ENCODE measurements at places on chromosomes 2 and 18. TPM values are rescaled to one million over a fixed set of nuclear protein-coding genes. Genes with fewer than 3 reads are reported as not detected.
A peak's percentile ranks its signal among the peaks of the same experiment; 100 is the strongest.

DNA sequence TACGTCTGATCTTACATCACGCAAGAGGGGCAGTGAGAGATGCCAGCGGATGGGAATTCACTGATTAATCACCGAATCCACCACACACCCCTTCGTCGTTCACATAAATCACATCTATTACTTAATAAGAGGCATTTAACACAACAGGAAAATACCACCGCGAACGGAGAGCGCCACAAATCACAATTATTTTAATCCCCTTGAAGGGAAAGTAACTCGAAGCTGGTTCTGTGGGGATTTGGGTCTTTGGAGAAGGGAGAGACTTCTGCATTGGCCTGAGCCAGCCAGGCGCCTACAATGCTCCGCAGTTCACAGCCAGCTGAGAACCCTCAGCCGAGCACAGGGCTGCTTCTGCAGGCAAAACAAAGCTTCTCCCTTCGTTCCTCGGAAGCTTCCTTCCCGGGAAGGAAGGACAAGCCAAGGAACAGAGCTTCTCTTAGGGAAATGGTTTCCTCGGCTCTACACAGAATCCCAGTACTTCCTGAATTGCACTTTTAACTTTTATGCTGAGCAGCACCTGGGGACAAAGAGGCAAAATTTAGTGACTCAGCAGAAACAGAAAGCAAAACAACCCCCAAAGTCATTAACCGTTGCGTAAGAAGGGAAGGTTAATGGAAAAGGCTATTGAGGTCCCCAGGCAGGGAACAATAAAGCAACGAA is at the start of gene LRP1B:
Gene LRP1B (minus strand): TSS at position 7 of the 660 bp plus-strand sequence. CDS start 287 bp downstream, outside the sequence.
- DNase-seq: peak; percentile 46

The VIL1 gene
- 18.3 TPM for polyA plus RNA-seq

DNA sequence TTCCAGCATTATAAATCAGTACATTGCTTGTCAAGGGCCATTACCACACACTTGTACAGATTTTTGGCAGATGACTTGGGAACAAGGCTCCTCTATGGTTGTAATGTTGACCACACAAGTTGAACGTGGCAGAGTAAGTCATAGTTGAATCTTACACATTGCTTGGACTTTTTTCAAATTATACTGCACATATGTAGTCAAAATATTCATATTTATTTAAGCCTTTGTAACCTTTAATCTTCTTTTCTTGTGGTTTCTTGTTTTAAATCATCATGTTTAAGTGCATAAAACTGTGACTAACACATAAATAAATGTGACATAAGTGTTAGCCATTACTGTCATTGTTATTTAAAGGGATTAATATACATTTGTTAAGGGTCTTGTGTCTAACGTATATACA is 52.1 kb upstream of the EPB41L5 start:
- DNase-seq: peak; percentile 12

The IL1R1 gene
- polyA plus RNA-seq: 32.7 TPM

GRCh38 chr2:196266351-196266750 is 95.0 kb upstream of the STK17B start:
- no peak for DNase-seq

The IL1RN gene
- polyA plus RNA-seq: 0.83 TPM

The CTAGE1 gene
- polyA plus RNA-seq: 0.05 TPM

DNA sequence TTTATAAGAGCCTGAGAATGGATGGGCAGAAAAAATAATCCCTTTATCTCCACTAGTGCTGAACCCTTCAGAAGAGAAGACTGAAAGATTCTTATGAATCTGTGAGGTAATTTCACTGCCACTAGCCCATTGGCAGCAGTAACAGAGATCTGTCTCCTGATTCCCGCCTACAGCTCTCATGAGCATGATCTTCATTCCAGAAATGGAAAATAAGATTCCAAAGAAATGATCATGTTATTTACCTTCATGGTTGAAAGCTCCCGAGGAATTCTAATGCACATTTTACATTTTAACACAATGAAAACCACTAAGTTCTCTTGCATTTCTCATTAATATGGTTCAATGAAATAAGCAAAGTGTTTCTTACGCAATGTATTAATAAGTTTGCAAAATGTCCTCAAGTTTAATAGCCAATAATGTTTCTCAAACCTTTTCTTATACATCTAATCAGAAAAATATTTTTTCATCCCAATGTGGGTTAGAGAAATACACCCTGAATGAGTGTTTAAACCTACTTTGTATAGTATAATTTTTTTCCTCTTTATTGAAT is 905.6 kb downstream of the TMEM182 start:
- DNase-seq: no peak

The LINC00305 gene
- polyA plus RNA-seq: 2.3 TPM
